ENCODE measurements at places on chromosomes 3 and 15. TPM values are rescaled to one million over a fixed set of nuclear protein-coding genes. Genes with fewer than 3 reads are reported as not detected.

GRCh38 chr3:49298511-49298910, 21.5 kb upstream of the C3orf62 start:
- peaks cover 80% of the 10 kb centered on the region for H3K36me3 ChIP-seq
- H3K27me3 ChIP-seq = no peaks in the 10 kb centered on the region
- no peak overlapping the region for H3K27ac ChIP-seq
- H3K4me1 ChIP-seq = peaks cover 2% of the 10 kb centered on the region

GRCh38 chr3:1216856-1217255, 124.0 kb downstream of the CNTN6 start:
- H3K36me3 ChIP-seq = no peaks in the 10 kb centered on the region
- no peak overlapping the region for H3K27ac ChIP-seq
- H3K4me3 ChIP-seq = no peak overlapping the region
- DNase-seq = no peak
- no peaks in the 10 kb centered on the region for H3K4me1 ChIP-seq
- H3K27me3 ChIP-seq = no peaks in the 10 kb centered on the region

DNA sequence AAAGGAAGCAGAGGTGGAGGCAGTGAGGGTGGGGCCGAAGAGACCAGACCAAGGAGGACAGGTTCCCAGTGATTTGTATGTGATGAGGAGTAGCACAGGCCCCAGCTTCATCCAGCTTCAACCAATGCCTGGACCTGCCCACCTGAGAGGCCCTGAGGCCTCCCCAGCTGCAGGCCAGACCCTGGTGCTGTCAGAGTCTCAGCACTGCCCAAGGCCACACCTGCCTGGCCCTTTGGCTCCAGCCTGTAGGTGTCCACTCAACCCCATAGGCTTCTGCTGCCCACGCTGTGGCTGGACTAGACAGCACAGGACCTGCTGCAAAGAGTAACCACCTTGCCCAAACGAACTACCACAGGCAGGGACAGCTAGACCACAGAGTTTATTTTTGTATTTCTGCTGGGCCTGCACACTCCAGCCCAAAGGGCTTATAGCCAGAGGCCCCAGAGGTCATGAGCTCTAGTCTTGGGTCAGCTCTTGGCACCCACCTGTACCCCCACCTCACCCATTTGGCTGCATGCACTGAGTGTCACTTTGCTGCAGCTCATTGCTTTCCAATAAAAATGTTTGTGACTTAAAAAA, 81.9 kb upstream of the CDV3 start:
- peaks cover 1% of the 10 kb centered on the region for H3K27me3 ChIP-seq
- H3K4me1 ChIP-seq = peaks cover 36% of the 10 kb centered on the region
- no peak overlapping the region for H3K4me3 ChIP-seq
- no peaks in the 10 kb centered on the region for H3K36me3 ChIP-seq
- H3K27ac ChIP-seq = peak overlapping the region; percentile 78

DNA sequence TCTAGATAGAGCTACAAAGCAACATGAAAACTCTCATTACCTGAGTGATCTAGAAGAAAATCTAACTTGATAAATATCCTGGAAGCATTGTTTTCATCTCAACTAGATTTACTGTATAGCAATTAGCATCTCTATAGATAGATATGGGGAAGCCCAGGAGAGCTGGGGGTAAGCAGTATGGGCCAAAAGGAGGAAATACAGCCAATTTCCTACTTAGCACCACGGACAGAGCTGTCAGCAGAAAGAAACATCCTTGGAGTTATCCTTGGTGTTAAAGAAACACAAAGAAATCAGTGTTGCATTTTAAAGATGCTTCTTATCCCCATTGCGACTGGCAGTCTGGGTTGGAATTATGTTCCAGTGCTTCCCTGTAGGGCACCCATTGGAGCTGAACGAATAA, 126.2 kb downstream of the TIGIT start:
- H3K4me1 ChIP-seq = no peaks in the 10 kb centered on the region
- no peak overlapping the region for H3K27ac ChIP-seq
- DNase-seq = no peak
- no peaks in the 10 kb centered on the region for H3K36me3 ChIP-seq

DNA sequence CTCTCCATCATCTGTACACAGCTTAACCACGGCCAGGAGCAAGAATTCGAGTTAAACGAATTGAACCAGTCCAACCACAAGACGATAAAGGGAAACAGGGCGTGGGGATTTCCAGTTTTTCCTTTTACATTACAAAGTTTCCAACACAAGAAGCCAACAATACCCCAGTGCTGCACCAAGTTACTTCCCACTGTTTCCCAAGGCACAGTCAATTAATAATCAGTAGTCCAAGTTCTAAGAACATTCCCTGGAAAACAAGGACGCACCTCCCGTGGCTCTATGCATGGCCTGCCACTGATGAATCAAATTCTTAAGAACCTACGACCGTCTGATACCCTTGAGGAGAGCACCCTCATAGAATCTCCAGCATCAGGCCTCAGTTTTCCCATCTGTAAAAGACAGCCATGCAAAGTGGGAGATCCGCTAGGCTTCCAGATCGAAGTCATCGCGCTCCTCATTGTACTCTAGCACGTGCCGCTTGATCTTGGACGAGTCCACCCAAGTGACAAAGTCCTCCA, 774 bp downstream of the IMP3 start:
- H3K4me1 ChIP-seq = peaks cover 54% of the 10 kb centered on the region
- no peak for DNase-seq
- H3K27ac ChIP-seq = peak overlapping the region; percentile 81
- H3K27me3 ChIP-seq = no peaks in the 10 kb centered on the region
- peaks cover 3% of the 10 kb centered on the region for H3K36me3 ChIP-seq

DNA sequence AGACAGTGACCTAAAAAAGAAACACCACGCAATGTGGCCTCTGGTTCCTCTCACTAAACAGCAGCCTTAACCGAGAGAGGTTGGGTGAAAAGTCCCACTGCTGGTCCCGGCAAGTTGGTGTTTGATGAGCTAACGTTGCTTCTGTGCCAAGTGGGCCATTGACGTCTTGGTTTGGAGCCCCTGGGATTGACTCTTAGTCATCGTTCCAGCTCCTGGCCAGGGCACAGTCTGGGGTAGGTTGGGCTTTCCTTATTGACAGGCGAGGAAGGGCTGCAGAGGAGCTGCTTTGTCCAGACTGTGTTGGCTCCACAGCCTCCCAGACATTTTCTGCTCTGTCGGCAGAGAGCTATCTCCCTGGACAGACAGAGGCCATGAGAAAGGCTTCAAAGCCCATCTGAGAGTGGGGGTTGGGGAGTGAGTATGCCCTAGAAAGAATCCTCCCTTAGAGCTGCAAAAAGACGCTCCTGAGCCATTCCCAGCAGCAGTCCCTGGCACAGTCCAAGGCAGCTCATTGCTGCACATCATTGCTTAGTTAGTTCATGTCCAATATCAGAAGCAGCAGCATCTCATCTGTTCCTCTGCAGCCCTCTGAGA, 28.6 kb upstream of the C3orf80 start:
- no peak overlapping the region for H3K4me3 ChIP-seq
- no peaks in the 10 kb centered on the region for H3K36me3 ChIP-seq
- H3K4me1 ChIP-seq = no peaks in the 10 kb centered on the region
- H3K27ac ChIP-seq = no peak overlapping the region

DNA sequence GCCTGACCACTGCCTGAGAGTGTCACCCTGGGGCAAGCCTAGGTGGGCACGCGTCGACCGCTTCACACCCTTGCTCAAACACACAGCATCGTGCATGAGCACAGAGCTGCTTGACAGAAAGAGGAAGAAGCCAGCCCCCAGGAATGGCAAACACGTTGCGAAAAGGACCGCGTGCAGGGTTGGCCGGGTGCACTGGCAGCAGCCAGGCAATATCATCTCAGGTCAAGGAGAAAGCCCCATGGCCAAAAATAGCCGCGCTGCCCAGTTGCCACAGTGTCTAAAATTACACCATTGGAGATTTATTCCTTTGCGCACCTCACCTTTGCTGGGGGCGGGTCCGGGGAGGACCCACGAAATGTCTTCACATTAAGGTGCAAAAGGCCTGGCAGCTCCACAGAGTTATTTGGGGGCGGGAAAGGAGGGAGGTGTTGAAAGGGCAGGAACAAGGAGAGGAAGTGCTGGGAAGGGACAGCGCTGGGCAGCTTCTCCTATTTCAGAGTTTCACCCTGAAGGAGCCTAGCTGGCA, 44.7 kb upstream of the NR2F2 start:
- H3K4me3 ChIP-seq = no peak overlapping the region
- no peak overlapping the region for H3K27ac ChIP-seq
- no peak for DNase-seq
- peaks cover 9% of the 10 kb centered on the region for H3K27me3 ChIP-seq
- no peaks in the 10 kb centered on the region for H3K4me1 ChIP-seq
- no peaks in the 10 kb centered on the region for H3K36me3 ChIP-seq

DNA sequence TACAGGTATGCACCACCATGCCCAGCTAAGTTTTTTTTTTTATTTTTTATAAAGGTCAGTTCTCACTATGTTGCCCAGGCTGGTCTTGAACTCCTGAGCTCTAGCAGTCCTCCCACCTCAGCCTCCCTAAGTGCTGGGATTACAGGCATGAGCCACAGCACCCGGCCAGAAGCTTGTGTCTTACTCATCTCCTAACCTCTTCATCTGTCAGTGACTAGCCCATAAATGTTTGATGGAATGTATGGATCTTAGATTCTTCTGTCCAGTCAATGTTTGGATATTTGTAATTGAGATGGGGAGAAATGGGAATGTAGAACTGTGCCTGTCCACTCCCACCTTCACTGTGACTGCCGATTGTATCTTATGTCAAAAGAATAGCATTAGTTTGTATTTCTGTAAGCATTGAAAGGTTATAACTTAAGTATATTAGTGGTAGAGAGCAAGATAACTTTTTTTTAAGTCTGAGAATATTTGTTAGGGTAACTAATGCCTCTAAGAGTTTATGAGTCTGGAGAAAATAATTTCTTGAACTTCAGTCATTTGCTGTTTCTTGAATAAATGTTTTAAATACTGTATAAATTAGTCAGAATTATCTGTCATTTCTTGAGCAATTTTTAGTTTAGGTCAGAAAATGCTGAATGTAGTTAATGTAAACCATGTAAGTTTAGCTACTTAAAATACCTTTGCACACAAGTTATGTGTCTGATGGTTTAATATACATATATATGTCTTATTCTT, 215.3 kb upstream of the CGNL1 start:
- H3K27me3 ChIP-seq = no peaks in the 10 kb centered on the region
- no peak overlapping the region for H3K4me3 ChIP-seq
- H3K4me1 ChIP-seq = no peaks in the 10 kb centered on the region
- H3K36me3 ChIP-seq = peaks cover 3% of the 10 kb centered on the region
- H3K27ac ChIP-seq = no peak overlapping the region
- no peak for DNase-seq

GRCh38 chr15:49904296-49904695, 214.7 kb downstream of the ATP8B4 start:
- DNase-seq = no peak
- H3K36me3 ChIP-seq = no peaks in the 10 kb centered on the region
- no peaks in the 10 kb centered on the region for H3K4me1 ChIP-seq
- H3K4me3 ChIP-seq = no peak overlapping the region
- H3K27me3 ChIP-seq = peaks cover 9% of the 10 kb centered on the region

DNA sequence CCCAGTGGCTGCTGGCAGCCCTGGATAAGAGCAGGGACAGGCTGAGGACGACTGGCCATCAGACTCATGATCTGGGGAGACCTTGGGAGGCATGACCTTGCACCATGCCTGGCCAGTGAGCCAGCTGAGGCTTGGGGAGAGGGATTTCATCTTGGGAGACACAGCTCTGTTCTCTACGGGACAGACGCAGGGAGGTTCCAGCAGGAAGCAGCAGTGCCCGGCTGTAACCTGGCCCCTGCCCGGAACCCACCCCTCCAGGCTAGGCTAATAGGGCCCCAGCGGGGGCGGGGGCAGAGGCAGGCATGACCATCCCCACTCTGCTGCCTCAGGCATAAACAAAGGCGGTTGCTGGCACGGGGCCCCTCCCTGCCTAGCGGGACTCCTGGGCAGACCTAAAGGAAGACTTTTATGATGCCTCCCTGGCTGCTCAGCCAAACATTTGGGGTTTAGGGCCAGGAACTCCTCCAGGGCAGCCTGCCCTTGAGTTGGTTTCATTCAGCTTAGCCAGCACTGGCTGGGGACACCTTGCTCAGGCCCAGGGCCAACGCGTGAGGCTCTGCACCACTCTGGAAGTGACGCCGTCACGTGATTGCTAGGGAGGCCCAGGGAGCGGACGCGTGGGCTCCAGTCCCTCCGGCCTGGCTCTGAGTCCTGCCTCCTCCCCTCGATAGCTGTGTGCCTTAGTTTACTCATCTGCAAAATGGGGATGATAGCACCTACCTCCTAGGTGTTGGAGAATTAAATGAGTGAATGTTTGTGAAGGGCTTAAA, 27.6 kb downstream of the HDAC11 start:
- H3K36me3 ChIP-seq = no peaks in the 10 kb centered on the region
- no peak for DNase-seq
- H3K4me3 ChIP-seq = no peak overlapping the region
- no peaks in the 10 kb centered on the region for H3K27me3 ChIP-seq
- H3K4me1 ChIP-seq = no peaks in the 10 kb centered on the region

DNA sequence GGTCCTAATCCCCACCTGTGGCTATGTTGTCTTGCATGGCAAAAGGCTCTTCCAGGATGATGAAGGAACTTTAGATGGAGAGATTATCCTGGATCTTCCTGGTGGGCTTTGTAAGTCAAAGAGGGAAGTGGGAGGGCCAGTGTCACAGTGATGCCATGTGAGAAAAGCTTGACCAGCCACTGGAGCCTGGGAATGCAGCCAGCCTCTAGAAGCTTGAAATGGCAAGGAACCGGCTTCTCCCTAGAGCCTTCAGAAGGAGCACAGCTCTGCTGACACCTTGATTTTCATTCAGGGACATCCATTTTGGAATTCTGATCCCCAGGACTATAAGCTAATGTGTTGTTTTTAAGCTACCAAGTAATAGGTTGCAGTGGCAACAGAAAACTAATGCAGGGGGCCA, 58.3 kb downstream of the CLEC3B start:
- DNase-seq = no peak
- no peak overlapping the region for H3K27ac ChIP-seq
- no peak overlapping the region for H3K4me3 ChIP-seq
- H3K4me1 ChIP-seq = no peaks in the 10 kb centered on the region

- H3K4me3 ChIP-seq = no peak overlapping the region
- H3K27me3 ChIP-seq = no peaks in the 10 kb centered on the region
- no peaks in the 10 kb centered on the region for H3K4me1 ChIP-seq
- H3K36me3 ChIP-seq = no peaks in the 10 kb centered on the region
These were observed 37.0 kb upstream of the GCSAM start for GRCh38 chr3:112170046-112170445.

DNA sequence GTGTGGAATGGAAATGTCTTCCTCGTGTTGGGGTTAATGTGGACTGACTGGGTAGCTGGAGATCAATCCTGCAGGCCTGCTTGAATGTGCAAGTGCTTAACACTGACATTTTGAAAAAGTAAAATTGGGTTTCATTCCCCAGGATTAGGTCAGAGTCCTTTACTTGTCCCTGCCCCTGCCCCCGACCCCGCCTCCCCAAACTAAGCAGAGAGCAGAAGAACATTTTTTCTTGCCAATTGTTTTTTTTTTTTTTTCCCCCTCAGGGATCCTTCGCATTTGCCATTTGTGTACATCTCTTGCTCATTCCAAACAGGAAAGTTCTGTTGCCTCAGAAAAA, 147.0 kb upstream of the NR2F2 start:
- no peaks in the 10 kb centered on the region for H3K4me1 ChIP-seq
- no peak overlapping the region for H3K27ac ChIP-seq

Gene PPARG
- total RNA-seq = 0.63 TPM

Gene ZSCAN2
- total RNA-seq = 7.6 TPM

Gene WDR49
- 0.56 TPM for total RNA-seq

Gene USF3
- 31.7 TPM for total RNA-seq

Gene RNU6-1
- total RNA-seq = not detected

Gene CD200R1
- total RNA-seq = 11.9 TPM

Gene FOXB1
- total RNA-seq = not detected

Gene CAND2
- 5.0 TPM for total RNA-seq

Gene TMEM212
- not detected for total RNA-seq

Gene ZIC1
- total RNA-seq = not detected

Gene PLSCR2
- not detected for total RNA-seq

All from T-cell (primary cell).